MV-4-11 (cell line): ENCODE measurements at places on chromosomes 12 and 14.

GRCh38 chr12:75366629-75367028 is 24.3 kb upstream of the GLIPR1L2 start:
- DNase-seq = no peak

DNA sequence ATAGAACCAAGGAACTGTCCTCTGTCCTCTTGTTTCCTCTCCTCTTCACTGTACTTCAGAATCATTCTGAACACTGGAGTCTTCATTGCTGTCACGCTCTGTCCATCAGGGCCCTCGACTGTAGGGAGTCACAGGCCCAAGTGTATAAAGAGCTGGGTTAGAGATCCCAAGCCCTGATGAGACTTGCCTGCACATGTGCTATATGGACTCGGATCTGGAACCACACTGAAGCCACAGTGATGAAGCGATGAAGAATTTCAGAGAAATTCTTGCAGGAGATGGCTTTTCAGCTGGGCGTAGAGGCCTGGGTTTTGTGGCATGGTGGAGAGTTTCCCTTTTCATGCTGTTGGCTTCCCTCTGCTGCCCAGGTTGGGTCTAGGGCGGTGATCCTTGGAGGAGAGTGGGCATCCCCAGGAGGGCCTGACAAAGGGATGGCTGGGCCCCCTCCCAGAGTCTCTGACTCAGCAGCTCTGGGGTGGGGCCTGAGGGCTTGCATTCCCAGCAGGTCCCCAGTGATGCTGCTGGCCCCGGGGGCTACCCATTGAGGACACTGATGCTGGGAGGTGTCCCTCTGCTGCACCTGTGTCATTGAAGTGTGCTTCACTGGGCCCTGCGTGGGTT is 39.6 kb upstream of the YY1 start:
- DNase-seq = no peak

GRCh38 chr12:2273751-2274150 is 221.0 kb downstream of the CACNA1C start:
- DNase-seq = no peak

DNA sequence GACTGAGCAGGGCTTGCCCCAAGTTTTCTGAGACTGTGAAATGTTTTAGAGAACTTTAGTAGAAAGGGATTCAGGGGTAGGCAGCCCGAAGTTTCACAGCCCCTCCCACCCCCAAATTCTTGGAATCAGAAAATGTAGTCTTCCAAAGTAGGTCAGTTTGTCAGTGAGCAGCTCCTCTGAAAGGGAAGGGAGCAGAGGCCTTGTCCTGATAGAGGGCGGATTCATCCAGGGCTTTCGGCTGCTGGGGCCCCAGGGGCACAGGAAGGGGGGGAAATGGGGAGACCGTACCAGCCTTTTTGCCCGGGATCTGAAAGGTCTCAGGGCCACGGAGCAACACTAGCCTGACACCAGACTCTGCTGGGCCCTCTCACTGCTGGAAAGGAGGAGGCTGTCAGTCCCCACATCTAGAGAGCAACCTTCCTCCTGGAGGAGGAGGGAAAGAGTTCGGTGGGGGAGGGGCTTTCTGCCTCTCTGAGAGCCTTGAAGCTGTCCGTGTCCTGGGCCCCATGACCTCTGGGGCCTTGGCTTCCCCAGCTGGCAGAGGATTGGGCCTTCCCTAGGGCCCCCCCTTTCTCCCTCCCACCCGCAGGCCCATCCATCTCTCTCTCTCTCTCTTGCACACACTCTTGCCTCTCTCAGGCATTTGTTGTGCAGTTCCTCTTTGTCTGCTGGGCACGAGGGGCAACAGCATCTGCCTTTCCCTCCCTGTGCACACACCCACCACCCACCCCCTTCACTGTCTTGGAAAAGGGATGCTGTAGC is at the start of gene IKZF4:
Gene IKZF4, plus strand, starts transcription at position 621 of the 762 bp plus-strand sequence. CDS start 451 bp downstream, outside the sequence.
- DNase-seq = peak; percentile 89

- DNase-seq = no peak
Measured at GRCh38 chr14:100073576-100074430, 8.6 kb downstream of the EVL start.
